ENCODE measurements at places on chromosomes 11 and 22. TPM values are rescaled to one million over a fixed set of nuclear protein-coding genes. Genes with fewer than 3 reads are reported as not detected.

DNA sequence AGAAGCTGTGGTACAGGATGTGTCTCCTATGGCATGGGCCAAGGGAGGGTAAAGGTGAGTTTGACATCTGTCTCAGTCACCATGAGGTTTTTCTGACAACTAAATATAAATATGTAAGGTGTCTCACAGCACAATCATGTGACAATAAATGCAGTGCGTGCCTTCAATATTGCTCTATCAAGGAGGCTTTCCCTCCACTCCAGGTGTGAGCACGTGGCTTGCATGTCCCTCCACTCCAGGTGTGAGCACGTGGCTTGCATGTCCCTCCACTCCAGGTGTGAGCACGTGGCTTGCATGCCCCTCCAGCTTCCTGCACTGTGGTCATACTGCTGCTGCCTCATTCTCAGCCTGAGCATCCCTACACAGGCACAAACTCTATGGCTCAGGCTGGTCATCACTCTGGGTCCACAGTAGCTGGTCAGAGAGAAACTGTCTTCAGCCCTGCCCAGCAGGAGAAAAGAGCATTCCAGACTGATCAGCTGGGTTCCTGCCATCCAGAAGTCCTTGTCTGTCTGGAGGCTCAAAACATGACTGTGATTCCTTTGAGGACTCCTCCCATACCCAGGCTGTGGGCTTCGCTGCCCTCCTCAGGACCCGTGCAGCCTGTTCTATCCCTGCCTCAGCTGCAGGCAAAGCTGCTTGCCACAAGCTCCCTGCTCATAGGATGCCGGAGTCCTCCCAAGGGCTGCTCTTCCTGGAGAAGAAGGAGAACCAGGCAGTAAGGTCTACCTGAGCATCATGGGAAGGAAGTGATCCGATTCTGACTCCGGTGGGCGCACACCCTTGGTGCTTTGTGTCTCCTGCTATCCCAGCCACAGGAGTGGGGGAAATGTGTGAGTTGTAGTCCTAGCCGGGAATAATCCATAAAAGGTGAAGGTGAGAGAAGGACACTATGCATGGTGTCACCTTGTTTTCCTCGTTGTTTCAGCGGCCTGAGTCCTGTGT is 33.4 kb upstream of the VPREB1 start:
- no peak for DNase-seq

DNA sequence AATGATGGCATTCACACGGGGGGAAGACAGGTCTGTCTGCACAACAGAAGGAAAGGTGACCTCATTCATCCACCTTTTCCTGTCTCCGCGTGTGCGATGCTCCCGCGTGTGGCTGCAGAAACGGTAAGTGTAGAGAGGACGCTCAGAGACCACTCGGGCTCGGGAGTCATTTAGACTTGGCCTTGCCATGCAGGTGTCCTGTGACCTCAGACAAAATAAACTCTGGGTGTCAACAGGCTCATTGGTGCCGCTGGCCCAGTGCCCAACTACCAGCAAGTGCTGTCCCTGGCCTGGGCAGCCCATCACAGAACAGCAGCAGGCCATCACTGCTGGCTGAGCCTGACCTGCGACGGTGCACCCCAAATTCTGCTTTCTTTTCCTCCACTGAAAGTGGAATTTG is 48.1 kb upstream of the ARFGAP3 start:
- DNase-seq, result no peak

DNA sequence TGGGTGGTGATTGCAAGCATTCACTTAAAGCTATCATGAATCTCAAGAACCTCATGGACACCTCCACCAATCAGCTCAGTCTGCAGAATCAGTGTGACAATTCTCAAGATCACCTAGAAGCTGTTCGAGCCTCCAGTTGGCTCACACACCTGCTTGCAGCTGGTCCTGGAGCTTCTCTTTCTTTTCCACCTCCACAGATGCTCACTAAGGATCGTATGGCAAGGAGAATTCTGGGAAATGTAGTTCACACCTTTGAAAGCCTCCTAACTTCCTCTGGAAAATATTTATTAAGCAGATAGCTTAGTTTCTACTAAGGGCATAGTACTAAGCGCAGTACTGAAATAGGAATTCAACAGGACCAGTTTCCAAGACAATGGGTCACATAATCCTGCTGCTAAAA is 26.2 kb downstream of the FSHB start:
- no peak for DNase-seq

- no peak for DNase-seq
Observed at GRCh38 chr22:26975865-26976264, 318.5 kb downstream of the MIAT start.

- no peak for DNase-seq
Observed at GRCh38 chr11:69919659-69920344, 100.6 kb upstream of the FGF3 start.

- no peak for DNase-seq
Observed at GRCh38 chr11:66860449-66860831, 3.6 kb downstream of the LRFN4 start.

GRCh38 chr11:14861680-14862079 is 30.4 kb downstream of the CYP2R1 start:
- no peak for DNase-seq

DNA sequence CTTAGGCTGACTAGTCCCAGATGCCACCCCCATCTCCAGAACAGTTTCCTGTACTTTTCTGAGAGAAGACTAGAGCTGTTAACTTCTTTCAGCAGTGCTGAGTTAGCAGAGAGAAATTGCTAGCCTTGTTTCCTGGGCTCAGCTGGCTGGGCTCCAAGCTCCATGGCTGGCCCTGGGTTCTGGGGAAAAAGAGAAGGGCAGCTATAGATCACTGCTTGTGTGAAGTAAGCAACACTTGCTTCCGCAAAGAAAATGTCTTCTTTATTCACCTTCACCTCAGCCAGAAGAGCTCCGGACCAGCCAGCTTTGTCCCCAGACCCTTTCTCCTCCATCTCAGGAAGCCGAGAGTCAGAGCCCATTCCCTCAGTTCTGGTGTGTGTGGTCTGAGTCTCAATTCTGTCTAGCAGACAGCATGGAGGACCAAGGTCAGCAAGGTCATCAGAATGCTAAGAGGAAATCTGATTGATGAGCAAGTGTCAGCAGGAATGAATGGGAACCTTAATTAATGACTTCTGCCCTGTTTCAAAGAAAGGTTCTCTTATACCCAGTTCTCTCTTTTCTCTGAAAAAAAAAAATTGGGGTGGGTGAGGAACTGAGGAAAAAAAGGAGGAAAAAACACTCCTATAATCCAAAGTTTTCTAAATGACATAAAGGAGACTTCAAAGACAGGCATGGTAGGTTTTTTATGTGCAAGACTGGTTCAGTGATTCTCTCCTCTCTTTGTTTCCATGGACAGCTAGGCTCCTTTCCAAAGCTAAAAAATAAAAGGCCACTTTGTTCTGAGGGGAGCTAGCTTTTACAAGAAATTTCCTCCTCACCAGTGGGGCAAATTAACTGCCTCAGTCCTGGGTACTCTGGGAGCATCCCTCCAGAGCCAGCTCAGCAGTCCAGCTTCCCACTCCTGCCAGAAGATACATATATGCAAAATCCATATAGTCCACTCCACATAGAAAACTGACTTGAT is 63.6 kb upstream of the FAM181B start:
- DNase-seq, result no peak

The GP1BB gene
- total RNA-seq, result not detected

The SLN gene
- not detected for total RNA-seq

All from HFFc6 (cell line).